Stimulated activated CD4-positive, alpha-beta T cell treated with anti-CD3 and anti-CD28 coated beads, Interleukin-12 subunit alpha, Interleukin-12 subunit beta, amount 100 ng/mL, for 24 hours (primary cell): ENCODE measurements at places on chromosomes 12 and 14.

DNA sequence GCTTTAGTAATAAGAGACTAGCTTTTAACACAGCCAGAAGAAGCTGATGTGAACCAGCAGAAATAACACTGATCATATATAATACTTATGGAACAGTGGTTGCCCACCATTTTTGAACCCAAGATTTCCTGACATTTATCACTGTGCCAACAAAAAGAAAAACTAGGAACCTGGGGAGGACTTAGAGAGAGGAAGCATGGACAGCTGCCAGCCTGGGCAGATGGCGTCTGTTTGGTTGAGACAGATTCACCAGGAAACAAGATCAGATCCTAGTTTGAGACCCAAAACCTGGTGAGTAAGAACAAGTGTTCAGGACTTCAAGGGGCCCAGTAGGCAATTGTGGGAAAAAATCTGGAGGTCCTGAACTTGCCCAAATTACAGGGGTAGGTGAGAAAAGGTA lies 95.3 kb downstream of the BICD1 start:
- DNase-seq = no peak

DNA sequence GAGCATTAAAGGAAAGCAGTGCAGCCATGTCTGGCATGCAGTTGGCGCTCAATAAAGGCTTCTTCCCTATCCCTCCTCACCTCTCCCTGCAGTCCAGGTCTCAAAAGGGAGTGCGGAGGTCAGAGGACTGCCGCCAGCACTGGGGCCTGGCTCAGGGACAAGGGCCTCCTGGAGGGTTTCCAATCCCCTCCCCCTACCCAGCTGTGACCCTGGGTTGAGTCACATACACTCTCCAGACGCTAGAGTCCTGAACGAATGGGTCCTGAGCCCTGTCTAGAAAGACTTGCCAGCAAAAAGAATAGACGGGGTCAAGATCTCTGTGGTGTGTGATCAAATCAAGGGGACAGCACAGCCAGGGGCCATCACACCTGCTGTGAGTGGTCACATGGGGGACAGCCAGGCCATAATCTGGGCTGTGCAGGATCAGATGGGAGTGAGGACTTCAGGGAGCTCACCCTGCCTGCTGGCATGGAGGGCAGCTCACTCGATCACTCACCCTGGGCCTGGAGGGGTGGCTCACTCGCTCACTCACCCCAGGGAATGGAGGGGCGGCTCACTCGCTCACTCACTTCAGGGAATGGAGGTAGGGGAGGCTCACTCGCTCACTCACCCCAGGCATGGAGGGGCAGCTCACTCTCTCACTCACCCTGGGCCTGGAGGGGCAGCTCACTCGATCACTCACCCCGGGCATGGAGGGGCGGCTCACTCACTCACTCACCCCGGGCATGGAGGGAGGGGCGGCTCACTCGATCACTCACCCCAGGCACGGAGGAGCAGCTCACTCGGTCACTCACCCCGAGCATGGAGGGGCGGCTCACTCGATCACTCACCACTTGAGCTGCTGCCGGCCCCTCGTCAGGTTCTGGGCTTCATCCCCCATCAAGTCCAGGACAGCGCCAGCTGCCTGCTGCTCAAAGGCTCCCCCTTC lies 12.8 kb downstream of the CFAP73 start:
- DNase-seq = no peak

DNA sequence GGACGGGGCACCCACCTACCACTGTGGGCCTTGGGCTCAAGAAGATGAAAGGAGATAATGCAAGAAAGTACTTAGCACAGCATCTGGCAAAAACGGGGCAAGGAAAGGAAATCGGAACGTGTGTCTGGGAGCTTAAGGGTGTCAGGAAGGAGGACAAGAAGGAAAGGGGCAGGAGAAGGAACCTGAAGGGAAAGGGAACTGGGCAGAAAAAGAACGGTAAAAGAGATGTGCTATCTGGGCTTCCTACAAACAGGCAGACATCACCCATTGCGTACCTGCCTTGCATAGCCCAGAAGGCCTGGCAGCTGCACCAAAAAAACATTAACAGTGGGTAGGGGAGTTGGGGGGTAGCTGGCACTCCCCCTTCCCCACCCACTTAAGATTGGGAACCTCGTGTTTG lies 958 bp upstream of the REM2 start:
- DNase-seq = no peak

DNA sequence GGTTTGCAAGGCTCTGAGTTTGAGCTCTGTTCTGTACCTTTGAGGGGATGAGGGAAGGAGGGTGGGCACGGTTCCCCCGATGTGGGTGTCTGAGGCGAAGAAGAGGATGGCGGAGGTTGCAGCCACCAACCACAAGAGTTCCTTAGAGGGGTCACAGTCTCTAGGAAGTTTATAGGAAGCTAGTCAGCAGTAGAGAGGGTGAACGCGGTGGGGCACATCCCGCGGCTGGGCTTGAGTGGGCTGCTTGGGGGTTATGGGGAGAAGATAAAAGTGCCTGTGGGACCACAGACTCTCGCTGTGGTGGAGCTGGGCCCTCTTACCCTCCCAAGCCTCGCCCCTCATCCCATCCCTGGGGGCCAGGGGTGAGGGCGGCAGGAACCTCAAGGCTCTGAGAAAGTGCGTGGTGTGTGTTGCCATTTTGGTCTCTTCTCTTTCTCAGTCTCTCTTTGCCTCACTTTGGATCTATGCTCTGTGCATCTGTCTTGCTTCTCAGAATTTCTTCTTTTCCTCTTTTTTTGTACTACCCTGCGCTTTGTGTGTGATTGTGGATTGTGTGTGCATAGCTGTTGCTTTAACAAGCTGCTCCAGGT lies 2.7 kb downstream of the CD4 start:
- DNase-seq = no peak

GRCh38 chr12:93315907-93316622 lies 61.7 kb upstream of the NUDT4 start:
- DNase-seq = no peak

DNA sequence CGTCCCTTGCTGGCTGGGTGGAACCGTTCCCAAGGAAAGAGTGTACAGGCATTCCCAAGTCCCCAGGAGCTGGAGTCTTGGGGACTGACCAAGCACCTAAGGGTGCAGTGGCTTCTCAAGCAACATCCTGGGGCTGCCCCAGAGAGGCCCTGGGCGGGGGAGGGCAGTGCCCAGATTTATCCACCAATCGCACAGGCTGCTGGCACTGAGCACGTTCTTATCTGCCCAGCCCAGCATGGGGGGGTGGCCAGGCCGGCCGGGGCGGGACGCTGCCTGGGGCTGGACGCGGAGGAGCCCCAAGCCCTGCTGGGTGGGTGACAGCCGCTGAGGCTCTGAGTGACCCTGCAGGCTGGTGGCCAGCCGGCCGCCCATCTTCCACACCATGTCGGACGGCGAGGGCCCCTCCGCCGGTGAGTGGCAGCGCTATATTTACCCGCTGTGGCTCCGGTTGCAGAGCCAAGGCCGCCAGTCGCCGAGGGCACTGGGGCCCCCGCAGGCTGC lies 53.4 kb downstream of the CYP46A1 start:
- DNase-seq = no peak

- DNase-seq = no peak
Observed at GRCh38 chr14:67665868-67666267, 8.6 kb downstream of the VTI1B start.

DNA sequence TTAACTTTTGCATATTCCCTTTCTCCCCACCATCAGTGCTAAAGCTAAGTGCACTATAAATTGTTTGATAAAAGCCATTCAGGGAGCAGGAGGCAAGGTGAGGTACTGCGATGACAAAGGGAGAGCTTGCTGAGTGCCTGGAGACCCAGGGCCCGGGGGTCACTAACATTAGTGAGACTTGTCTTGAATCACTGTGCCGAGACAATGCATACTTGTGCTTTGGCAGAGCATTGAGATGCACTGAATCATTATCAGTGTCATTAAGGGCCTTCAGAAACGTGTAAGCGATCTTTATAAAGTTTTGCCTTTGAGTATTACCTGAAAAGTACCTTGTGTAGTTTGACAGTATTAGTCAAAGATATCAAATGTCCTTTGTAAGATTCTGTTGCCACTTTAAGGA lies 447.5 kb downstream of the PCNX1 start:
- no peak for DNase-seq
